ENCODE measurements at places on chromosomes 3 and 15.

GRCh38 chr3:63228087-63228486, 50.0 kb upstream of the SYNPR start:
- no peak for DNase-seq

DNA sequence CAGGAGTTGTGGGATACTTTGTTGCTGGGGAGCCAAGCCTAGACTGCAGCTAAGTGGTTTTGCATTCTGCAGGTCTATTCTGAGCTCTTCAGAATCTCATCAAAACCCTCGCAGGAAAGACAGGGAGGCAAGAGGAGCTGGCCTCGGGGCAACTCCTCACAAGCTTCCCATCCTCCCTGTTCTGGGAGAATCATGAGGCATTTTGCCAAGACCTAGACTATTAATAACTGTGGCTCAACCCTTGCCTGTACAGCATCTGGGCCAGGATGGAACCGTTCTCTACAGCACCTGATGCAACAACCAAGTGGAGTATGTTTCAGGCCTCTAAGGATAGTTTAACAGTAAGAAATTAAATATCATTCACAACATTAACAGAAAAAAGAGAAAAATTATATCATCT, 20.2 kb upstream of the SLC6A20 start:
- no peak for DNase-seq

DNA sequence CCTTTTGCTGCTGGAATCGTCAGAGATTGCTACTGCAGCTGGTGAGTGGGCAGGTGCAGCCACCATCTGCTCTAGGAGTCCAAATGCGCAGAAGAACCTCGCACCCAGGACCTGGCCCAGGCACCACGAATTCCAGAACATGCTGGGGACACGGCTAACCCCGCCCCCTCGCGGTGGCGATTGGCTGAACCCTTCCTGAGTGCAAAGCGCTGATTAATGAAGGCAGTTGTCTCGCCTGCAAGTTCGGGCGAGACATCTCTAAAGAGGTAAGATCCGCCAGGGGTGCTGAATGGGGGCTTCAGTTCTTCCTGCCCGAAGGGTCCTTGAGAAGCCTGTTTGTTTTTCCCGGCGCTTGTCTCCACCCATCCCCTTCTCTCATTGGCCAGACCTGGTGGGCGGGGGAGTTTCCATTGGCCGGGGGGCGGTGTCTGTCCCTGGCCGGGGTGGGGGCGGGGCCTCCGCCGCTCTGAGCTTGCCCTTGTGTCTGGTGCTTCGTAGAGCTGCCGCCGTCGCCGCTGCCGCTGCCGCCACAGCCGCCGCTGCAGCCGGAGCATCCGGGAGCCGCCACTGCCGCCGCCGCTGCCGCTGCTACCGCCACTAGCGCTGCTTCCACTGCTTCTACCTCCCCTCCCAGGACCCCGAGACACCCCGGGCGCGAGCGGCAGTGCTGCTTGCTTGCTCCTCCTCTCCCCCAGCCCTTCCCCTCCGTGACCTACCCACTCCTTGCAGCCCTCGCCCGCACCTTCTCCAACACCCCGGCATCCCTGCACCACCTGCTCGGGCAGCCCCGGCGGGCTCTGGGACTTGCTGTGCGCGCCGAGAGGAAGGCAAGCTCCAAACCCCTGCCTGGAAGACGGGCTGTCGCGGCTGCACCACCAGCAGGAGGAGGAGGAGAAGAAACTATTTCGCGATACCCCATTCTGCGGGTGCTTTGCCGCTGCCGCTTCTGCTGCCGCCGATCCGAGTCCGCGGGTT, at the start of gene CADM2:
TSS of gene CADM2 (plus strand) at position 495 of the 975 bp plus-strand sequence.
- DNase-seq, result peak; percentile 52

- DNase-seq, result no peak
These were observed 11.5 kb downstream of the CTSH start for GRCh38 chr15:78933187-78933822.

Data from activated CD4-positive, alpha-beta T cell treated with anti-CD3 and anti-CD28 coated beads, Interleukin-2, amount 50 U/mL, for 4 hours (primary cell).